NCI-H2107 (cell line): ENCODE measurements at places on chromosomes 3 and 15.

- no peak for DNase-seq
Measured at GRCh38 chr3:109278141-109278540, 38.2 kb downstream of the DPPA2 start.

- no peak for DNase-seq
Measured at GRCh38 chr3:128068156-128068620, 16.0 kb downstream of the SEC61A1 start.

- peak; percentile 51 for DNase-seq
Measured at GRCh38 chr3:192570821-192571791, 156.2 kb downstream of the FGF12 start.

GRCh38 chr3:120567370-120568201 is 28.6 kb upstream of the NDUFB4 start:
- DNase-seq, result no peak

DNA sequence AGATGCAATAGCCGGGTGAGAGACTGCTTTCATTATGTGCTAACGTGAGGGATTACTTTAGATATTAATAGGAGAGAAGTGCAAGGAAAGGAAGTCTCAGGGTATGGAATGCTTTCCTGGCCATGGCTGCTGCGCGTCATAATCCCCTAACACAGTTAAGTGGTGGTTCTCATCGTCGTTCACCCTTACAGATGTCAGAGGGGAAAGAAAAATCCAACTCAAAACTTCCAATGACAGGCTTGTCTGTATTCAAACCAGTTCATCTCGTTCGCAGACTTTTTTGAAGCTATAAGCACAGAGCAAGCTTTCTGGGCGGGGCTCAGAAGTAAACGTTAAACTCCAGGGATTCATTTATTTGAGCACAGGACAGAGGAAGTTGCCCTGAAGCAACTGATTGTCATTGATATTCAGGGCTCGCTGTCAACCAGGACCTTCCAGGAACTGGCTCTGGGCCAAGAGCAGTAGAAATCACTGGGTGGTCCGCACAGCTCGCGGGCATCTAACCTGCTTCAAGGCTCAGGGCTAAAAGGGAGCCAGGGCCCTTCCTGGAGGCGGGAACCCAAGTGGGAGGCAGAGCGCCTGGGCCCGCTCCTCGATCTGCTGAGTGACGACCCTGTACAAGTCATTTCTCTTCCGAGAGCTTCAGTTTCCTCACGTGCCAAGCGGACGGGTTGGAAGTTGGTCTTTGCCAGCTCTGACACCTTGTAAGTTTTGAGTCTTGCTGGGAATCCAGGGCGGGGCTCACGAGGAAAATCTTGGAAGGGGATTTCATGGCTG is 1.1 kb upstream of the LPP start:
- DNase-seq, result no peak

GRCh38 chr15:48866141-48866563 is 11.8 kb upstream of the EID1 start:
- no peak for DNase-seq

- DNase-seq, result no peak
Measured at GRCh38 chr15:56927816-56928215, 9.4 kb downstream of the TCF12 start.

- DNase-seq, result no peak
Measured at GRCh38 chr3:156536524-156537316, 18.2 kb downstream of the SSR3 start.

DNA sequence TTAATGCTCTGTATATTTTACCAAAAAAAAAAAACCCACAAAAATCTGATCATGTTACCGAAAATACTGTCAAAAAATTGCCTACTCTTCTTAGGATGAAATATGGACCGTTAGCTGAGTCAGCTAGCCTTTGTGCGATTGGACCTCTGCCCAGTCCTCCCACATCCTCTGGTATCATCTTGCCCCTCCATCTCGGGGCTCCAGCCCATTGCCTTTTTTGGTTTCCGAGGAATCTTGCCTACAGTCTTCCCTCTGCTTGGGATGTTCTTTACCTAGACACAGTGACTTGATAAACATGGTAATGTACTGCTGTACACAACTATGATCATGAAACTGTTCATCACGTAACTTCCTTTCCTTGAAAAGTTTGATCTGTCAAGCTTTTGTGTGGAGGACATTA is 371.4 kb downstream of the SV2B start:
- no peak for DNase-seq

DNA sequence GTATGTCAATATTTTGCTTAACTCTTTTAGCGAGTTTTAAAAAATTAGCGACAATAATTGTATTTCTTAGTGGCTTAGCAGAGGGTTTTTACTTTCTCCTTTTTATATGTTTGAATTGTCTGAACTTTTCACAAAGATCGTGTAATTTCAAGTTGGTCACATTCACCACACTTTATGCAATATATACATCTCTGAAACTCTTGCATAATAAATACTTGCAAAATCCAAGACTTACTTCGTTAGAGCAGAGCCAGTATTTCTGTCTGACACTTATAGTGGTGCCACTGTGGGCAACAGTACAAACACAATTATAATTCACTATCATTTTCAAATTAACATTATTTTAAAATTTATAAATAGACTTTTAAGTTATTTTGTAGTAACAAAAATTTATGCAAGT is 62.0 kb downstream of the SUCNR1 start:
- no peak for DNase-seq

DNA sequence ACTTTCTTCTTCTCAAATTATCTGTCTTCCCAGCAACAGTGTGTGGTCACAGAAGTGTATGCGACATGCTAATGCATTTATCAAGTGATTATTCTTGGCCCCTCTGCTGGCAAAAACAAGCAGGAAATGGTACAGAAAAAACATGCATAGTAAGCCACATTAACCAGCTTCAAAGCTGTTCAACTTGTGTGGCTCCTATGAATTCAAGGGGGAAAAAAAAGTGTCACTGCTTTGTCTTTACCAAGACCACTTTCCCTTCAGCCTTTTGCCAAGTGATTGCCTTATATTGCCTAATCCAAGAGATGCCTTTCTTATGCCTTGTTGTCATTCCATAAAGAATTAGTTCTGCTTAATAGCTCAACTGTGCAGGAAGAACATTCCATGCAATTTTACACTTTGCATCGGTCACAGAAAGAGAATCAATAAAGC is 39.1 kb downstream of the PRTG start:
- no peak for DNase-seq

DNA sequence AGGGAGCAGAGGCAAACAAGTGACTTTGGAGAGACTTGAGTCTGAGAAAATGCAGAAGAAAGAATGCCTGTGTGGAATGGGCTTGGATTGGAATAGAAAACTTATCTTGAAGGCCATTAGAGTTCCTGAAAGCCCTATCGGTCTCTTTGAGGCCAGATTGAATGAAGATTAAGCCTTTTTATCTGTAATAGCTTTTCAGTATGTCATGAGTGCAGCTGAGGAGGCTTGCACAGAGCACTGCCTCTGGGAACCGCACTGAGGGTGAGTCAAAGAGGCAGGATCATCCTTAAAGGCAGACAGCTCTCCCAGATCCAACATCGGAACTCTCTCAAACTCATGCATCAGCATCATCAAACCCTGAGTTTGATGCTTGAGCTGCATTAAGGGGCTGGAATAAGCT is 515.2 kb downstream of the NTRK3 start:
- DNase-seq, result no peak

GRCh38 chr15:73628976-73629797 is 4.0 kb downstream of the NPTN start:
- no peak for DNase-seq

- no peak for DNase-seq
Measured at GRCh38 chr15:74383286-74383685, 15.8 kb upstream of the CYP11A1 start.

DNA sequence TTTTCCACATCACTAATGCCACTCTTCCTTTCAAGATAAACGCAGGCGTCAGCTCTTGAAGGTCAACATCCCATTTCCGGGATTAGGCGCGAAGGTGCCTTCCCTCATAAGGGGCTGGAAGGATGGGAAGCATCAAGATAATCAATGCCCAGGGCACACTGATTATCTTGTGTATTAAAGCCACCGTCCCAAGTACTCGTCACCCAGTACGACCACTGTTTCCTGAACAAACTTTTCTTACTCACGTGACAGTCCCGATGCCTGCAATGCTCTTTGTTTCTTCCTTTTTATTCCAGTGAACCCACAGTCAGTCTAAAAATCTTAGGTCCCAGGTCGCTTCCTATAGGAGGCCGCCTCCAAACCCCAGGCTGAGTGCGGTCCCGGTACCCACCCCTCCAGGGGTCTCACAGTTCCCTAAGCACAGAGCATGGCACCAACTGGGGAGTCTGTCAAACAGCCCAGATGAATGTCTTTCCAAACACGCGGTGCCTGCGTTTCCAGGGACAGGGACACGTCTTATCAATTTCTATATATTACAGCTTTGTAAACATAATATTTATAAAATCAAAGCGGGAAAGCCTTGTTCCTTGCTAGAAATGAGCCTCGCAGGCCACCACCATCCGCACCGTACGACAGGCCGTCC is 589 bp downstream of the ANAPC13 start:
- DNase-seq, result no peak

DNA sequence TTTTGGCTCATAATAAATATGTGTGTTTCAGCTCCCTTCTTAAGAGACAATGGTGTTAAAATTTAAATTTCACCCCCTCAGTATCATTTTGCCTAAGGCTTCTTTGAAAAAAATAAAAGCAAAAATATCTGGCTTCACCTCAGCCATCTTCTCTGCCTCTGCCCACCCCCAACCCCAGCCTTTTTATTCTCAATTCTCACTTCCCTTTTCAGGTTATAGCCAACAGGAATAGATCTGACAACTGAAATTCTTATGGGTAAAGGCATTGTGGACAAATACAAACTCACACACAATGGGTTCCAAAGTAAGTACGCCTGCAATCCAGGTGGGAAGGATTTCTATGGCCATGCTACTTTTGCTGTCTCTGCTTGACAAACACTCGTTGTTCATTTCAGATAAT is 399.0 kb upstream of the ARRDC4 start:
- DNase-seq, result no peak

GRCh38 chr3:149763565-149764195 is 11.4 kb upstream of the COMMD2 start:
- no peak for DNase-seq
